ENCODE measurements at places on chromosomes 4 and X.
A peak's percentile ranks its signal among the peaks of the same experiment; 100 is the strongest.

GRCh38 chrX:11187001-11187400 is 75.9 kb downstream of the HCCS start:
- no peak for DNase-seq

- DNase-seq, result no peak
These were observed 92.4 kb upstream of the PJA1 start for GRCh38 chrX:69257499-69258127.

GRCh38 chrX:20968996-20969395 is 405.2 kb upstream of the CNKSR2 start:
- DNase-seq, result no peak

- peak; percentile 20 for DNase-seq
These were observed 80.8 kb downstream of the HMGN5 start for GRCh38 chrX:81120936-81121371.

GRCh38 chrX:80181079-80181478 is 166.5 kb downstream of the TBX22 start:
- DNase-seq, result no peak

GRCh38 chr4:165580351-165580905 is 201.6 kb downstream of the CPE start:
- DNase-seq, result peak; percentile 75

GRCh38 chrX:67734111-67734753 is 190.4 kb downstream of the AR start:
- DNase-seq, result no peak

GRCh38 chr4:168560184-168561180 is 63.6 kb downstream of the PALLD start:
- DNase-seq, result no peak

DNA sequence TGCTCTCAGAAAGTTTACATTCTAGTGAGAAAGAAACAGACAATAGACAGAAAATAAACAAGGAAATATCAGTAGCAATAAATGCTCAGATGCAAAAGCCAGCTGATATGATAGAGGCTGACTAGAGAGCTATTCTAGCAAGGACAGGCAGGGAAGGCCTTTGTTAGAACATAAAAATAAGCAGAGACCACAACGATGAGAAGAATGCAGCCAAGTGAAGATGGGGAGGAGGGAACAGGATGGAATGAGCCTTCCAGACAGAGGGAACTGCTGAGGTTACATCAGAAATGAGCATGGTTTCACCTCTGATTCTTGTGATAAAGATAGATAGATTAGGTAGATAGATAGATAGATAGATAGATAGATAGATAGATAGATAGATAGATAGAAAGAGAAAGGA is 7.6 kb upstream of the SOWAHB start:
- no peak for DNase-seq

DNA sequence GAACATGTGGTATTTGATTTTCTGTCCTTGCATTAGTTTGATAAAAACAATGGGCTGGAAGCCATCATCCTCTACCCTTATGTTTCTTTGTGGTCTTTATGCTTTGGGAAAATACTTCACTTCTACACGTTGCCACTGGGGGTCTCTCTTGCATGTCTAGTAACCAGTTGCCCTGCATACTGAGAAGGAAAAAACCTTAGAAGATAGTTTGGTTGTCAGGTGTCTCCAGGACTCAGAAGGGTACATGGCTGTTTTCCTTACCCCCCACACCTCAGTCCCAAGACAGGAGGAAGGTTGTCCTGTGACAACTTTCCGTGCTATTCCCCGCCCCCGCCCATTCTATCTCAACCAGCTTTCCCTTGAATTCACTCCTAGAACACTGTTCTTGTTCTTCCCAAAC is 62.1 kb upstream of the LANCL3 start:
- no peak for DNase-seq

DNA sequence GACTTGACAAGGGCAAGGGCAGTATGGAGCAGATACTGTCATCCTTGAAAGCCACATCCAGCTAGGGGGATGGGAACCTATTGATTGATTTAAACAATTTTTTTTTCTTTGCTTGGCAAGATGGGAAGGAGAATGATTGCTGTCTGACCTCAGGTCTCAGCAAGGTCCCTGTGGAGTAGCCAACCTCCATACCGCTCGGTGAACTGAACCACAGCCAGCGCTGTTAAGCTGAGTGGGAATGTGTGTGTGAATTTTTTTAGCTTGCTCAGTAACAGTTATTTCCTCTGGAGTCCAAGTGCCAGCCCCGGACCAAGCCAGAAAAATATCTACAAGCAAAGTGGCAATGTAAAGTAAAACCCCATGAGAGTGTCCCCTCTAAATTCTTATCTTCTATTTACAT is 25.9 kb downstream of the DCX start:
- no peak for DNase-seq

DNA sequence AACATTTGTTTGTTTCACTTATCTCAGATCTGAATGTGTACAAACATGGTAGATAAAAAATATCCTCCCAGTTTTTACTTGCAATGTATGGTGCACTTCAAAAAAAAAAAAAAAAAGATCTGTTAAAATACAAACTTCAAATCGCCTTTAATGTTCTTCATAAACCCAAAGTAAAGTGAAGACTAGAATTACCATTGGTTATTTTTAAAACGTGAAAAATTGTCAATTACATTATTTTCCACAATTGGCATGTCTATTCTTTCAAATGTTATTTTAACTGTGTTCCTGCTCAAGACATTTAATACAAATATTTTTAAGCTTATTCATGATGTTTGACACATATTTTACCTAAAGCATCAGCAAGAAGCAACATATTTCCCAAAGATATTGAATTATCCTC is 5.0 kb downstream of the NKX6-1 start:
- DNase-seq, result no peak

DNA sequence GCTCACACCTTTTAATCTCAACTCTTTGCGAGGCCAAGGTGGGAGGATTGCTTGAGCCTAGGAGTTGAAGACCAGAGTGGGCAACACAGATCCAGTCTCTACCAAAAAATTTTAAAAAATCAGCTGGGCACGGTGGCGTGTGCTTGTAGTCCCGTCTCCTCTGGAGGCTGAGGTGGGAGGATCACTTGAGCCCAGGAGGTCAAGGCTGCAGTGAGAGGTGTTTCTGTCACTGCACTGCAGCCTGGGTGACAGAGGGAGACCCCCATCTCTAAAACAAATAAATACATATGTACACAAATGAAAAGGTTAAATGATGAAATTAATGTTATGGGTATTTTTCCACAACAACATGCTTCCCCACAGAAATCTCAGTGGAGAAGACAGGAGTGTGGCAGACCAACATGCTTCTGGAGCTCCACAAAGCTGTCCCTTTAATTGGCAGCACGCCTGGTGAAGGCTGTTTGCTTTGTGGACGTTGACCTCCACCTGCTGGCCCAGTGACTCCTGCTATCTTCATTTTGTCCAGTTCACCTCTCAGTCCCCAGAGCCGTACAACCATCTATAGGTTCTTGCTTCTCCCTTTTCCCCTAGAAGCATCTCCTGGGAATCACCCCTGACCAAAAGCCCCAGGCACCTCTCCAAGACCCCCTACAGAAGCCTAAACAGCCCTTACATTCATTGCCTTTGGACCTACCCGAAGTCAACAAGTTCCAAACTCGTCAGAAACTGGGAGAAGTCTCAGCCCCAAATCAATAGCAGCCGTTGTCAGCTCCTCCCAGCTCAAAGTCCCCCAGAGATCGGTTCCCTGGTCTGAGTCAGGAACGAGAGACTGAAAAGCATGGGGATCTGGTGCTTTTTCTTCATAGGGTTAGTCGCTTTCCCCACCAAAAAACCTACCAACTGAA is 36.4 kb upstream of the CD99 start:
- no peak for DNase-seq

DNA sequence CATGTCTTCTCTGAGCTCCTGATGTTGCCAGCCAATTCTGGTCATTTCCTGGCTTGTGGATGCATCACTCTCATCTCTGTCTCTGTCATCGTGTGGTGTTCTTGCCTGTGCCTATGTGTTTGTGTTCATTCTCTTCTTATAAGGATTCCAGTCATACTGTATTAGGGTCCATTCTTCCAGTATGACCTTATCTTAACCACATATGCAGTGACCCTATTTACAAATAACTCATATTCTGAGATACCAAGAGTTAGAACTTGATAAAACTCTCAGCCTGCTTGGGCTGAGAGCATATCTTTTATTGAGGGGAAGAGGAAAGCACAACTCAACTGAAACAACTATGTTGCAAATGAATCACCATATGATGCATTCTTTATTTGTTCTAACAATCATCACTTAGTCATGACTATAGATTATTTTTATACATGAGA is 189.0 kb upstream of the ANXA10 start:
- peak; percentile 74 for DNase-seq

- DNase-seq, result peak; percentile 10
These were observed 68.0 kb downstream of the NOCT start for GRCh38 chr4:139083607-139083955.

- DNase-seq, result no peak
These were observed 144.6 kb upstream of the EDNRA start for GRCh38 chr4:147336252-147336651.

GRCh38 chr4:70818173-70818855 is 21.4 kb downstream of the GRSF1 start:
- DNase-seq, result no peak

DNA sequence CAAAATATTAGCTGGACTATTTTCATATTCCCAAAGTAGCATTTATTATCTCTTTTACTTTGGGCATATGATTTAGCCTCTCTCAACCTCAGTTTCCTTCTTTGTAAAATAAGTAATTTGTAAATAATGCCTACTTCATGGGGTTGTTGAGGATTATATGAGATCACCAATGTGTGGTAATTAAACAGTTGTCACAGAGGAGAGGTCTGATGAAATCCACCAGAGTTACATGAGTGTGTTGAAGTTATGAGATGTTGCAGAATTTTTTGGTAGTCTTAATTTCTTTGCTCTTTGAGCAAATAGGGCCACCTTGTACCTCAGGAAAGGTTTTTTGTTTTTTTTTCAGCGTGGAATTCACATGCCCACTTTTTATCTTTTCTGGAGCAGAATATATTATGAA is 1.4 kb downstream of the COX7B start:
- no peak for DNase-seq

- no peak for DNase-seq
These were observed 335.0 kb upstream of the GALNTL6 start for GRCh38 chr4:171478181-171478580.

DNA sequence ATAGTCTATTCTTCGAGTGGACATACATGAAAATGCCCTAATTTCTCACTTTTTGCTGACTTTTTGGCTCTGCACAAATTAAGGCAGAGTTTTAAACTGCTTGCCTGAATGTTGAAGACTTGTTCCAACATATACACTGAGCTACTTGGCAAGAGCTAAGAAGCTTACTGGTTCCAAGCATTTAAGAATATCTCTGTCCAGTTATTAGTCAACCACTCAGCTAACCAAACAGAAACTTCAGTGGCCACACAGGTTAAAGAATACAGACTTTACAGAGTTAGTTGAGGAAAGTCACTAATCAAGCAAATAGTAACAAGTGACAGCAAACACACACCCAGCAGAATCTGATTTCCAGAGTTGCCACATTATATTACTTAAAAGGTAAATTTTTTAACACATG is 35.5 kb downstream of the AMER1 start:
- no peak for DNase-seq

DNA sequence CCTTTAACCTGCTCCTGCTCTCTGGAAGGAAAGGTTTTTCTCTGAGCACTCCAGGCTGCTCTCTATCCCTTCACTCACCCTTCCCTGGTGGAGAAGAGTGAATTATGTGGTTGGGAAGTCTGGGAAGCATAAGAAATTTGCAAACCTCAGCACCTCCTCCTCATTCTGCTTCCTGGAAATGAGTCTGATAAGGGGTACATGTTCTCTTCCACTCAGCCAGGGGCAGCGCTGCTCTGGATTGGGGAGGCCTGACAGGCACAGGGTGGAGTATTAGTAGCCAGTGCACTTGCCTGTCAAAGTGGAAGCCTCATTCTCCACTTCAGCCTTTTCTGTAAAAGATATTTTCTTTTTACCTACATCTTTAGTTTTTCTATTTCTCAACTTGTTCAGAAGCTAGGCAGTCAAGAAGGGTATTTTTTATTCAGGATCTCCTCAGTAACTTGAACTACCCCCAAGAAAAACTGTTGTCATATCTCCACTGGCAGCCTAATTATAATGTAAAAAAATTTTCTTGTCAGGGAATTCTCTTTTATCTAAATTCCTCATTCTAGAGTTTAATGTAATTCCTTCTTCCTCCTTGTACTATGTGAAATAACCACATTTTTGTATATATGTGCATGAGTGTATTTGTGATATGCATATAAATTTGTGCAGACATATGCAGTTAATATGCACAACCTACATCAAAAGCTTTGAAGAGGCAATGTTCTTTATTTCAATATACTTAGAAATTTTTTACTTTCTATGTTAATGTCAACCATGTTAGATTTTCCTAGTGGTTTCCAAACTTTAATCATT is 15.3 kb downstream of the ADAMTS3 start:
- DNase-seq, result no peak

DNA sequence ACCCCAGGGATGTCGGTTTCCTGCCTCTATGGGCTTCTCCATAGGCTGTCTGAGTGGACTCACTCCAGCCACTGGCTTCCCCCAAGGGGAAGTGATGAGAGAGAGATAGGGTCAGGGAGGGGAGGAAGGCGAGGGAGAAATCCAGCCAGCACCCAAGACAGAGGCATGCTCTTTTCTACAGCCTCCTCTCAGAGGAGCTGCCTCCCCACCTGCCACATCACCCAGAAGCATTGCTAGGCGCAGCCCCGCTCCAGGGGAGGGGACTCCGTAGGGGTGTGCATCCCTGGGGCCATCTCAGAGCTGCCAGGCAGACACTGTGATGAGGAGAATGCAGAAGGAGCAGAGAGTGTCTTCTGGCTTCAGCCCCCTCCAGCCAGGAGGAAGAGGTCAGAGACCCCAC is 109.5 kb upstream of the NKX1-1 start:
- DNase-seq, result no peak

DNA sequence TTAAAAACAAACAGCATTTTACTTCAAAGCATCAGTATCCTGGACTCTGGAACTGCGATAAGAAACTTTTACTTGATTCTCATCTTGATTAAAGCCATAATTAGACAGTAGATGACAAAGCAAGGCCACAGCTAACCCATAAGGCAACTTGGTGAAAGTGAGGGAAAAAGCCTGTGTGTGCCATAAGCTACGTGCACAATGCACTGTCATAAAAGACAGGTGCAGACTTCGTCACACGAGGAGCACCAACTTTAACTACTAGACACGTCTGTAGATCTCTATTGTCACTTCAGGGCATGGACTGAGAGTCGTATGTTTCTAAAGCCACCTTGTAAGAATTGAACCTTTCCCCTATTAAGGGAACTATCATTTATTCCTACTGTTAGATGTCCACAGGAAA is 13.1 kb downstream of the CTPS2 start:
- DNase-seq, result no peak

DNA sequence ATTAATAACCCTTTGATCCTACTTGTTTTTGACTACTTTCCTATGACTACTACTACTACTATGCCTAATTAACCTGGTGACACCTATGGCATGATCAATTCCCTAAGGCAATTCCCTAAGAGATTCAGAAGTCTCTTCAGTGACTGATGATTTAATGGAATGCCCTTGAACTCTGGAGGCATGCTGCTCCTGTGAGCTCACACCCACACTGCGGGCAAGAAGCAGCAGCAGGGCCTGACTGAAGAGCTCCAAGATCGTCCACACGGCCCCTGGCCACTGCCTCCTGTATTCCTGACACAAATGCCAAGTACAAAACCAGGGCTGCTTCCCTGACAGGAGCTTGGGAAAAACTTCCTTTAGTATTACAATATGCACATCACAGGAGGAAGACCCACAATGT is 74.2 kb upstream of the STS start:
- DNase-seq, result no peak
